Cerebellum (tissue), 4 donors: ENCODE measurements at places on chromosomes 2 and 18.

DNA sequence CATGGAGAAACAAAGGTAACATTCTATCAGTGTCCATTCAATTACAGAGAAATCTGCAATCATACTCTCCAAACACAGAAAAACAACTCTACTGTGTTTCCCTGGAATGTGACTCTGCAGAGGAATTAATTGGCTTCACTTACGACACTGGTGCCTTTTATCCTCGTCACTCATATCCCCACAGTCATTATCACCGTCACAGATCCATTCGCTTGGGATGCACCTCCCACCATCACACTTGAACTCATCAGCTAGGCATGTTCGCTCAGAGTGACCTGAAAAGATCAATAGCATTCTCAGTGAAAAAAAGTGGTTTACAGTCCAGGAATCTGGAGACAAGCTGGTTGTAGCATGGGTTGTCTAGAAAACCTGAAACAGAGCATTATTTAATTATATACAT, 124.3 kb downstream of the DHRS9 start:
- no peak for DNase-seq

DNA sequence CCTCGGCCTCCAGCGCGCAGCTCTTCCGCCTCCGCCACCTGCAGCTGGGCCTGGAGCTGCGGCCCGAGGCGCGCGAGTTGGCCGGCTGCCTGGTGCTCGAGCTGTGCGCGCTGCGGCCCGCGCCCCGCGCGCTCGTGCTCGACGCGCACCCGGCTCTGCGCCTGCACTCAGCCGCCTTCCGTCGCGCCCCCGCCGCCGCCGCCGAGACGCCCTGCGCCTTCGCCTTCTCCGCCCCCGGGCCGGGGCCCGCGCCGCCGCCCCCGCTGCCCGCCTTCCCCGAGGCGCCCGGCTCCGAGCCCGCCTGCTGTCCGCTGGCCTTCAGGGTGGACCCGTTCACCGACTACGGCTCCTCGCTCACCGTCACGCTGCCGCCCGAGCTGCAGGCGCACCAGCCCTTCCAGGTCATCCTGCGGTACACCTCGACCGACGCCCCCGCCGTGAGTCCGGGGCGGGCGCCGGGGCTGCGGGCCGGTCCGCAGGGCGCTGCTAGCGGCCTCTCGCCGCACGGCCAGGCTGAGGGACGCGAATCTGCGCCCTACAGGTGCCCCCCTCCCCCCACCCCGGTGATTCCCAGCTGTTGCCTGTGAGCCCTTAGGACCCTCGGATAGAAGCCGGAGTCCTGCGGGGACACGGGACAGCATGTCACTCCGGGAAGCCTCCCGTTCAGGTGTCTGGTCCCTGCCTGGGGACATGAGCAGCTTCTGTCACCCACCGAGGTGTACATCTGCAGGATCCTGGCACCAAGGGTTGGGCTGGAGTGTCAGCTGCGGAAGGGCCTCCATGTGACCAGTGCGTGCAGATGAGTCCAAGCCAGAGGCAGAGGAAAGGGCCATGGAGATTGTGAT, 616 bp downstream of the RNPEPL1 start:
- peak; percentile 83 for DNase-seq

DNA sequence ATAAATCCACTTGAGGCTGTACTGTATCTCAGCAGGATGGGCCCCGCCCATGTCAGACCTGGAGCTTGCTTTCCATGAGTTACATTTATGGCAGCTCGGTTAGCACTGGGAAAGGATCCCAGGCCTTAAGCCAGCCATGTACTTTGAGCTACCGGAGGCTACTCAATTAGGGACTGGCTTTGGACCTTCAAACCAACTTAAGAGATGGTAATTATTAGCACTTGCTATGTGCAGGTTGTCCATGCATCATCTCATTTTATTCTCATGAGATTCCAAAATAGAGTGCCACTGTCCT, 64.4 kb downstream of the ACTR2 start:
- no peak for DNase-seq

DNA sequence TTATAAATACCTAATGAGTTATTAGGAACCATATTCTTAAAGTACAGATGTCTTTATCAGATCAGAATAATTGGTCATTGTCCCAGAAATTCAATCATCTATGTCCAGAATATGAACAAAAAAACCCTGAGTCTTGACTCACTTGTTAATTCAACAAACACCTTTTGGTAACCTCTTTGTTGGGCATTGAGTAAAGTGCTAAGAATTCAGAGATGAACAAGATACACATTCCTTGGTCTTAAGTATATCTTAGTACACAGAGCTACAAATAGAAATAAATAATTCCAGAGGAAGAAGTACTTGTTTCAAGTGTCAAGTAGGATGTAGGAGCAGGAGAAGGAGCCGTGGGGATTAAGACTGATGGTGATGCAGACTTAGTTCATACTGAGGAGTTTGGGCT, 798.1 kb downstream of the CPS1 start:
- DNase-seq: no peak

DNA sequence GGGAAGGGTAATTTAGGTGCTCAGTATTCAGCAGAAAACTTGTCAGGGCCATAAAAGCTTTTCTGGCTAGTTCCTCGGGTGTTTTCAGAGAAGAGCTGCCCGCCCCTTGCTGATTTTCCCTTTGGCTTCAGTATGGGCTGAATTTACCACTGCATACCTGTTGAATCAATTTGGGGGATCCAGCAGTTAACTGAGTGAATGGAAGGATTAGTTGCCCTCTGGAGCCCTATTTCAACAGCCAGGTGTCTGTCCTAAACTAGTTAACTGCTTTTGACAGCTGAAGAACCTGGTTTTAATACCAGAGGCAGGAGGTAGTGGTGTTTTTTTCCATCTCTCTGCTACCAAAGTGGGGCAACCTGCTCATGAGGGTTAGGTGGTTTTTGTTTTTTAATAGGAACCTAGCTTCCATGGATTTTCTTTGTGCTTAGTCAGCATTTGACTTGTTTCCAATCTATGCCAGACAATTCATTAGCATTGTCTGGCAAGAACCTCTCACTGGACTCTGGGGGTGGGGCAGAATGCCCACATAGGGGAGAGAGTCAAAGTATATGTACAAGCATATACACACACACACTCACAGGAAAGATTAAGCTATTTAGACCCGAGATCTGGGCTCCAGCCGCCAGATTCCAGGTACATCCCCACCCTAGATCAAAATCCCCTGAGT, 166.5 kb upstream of the SIX3 start:
- DNase-seq: no peak

DNA sequence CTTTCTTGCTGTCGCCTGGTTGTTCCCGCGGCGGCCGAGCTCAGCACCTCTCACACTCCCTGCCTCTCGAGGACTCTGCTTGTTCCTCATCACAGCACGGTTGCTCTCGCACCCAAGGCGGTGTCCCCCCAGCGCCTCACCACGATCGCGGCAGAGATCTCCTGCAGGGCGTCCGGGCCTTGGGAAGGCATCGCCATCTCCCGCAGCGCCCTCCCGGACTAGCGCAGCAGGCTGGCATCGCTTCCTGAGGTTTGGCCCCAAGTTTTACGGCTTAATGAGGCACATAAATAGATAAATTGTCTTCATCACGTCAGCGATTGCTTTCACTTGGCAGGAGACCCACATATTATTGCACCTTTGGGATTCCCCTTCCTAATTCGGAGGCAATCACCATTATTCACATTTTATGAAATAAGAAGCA, 125.4 kb downstream of the RGPD3 start:
- DNase-seq: no peak

- no peak for DNase-seq
These were observed 29.5 kb upstream of the MEIS1 start for GRCh38 chr2:66405473-66405872.
